Left ventricle myocardium superior (tissue), 1 donor: ENCODE measurements at places on chromosomes 4 and X. TPM values are rescaled to one million over a fixed set of nuclear protein-coding genes. Genes with fewer than 3 reads are reported as not detected.

The HTRA3 gene
- 95.6 TPM for total RNA-seq

The CCDC160 gene
- total RNA-seq = not detected

The SHROOM3 gene
- total RNA-seq = 14.2 TPM

The TEX13B gene
- total RNA-seq = not detected

The GABRA4 gene
- 16.5 TPM for total RNA-seq

The FREM3 gene
- not detected for total RNA-seq

The PCDH10 gene
- total RNA-seq = 0.05 TPM

The SLC26A1 gene
- not detected for total RNA-seq

The ARHGAP4 gene
- 10.0 TPM for total RNA-seq

The MAGEB3 gene
- not detected for total RNA-seq

The RADX gene
- 0.64 TPM for total RNA-seq

The GYG2 gene
- 1.4 TPM for total RNA-seq

The FAM184B gene
- not detected for total RNA-seq

The TRAM1L1 gene
- total RNA-seq = 0.45 TPM

The PDZD4 gene
- total RNA-seq = 2.6 TPM

The KLHL4 gene
- 0.92 TPM for total RNA-seq
